Suppressor macrophage treated with lipopolysaccharide for 4 hours (primary cell): ENCODE measurements at places on chromosomes 1 and 21.

GRCh38 chr1:938711-939489 lies 15.2 kb downstream of the SAMD11 start:
- DNase-seq, result no peak

DNA sequence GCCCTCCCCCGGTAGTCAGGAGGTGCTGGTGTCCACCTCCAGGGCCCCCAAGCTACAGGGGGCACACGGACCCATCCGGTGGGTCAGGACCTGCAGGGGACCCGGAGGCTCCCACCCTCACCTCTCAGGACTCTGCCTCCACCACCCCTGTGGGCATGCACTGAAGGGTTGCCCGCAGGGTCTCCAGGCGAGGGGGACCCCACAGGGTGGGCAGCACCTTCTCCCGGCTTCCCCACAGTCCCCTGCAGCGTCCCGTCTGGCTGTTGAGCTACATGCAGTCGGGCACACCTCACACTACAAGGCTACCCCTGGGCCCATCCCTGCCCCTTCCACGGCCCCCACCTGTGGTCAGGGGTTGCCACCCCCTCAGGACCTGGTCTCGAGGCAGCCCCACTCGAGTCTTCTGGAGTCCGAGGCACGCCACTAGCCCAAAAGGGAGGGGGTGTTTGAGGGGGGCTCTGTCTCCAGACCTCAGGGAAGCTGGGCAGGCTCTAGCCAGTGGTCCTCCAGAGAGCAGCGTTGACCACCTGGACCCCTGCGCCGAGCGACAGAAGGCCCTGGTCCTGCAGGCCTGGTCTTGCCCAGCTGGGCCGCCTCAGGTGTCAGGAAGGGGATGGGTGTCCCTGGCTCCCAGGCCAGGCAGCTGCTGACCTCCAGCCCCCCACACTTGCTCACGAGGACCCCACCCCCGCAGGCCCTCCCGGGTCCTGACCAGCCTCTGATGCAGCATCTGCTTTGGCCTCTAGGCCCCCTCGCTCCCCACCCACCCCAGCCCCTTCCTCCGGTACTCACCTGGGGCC lies 9.6 kb downstream of the PARS2 start:
- DNase-seq, result no peak

DNA sequence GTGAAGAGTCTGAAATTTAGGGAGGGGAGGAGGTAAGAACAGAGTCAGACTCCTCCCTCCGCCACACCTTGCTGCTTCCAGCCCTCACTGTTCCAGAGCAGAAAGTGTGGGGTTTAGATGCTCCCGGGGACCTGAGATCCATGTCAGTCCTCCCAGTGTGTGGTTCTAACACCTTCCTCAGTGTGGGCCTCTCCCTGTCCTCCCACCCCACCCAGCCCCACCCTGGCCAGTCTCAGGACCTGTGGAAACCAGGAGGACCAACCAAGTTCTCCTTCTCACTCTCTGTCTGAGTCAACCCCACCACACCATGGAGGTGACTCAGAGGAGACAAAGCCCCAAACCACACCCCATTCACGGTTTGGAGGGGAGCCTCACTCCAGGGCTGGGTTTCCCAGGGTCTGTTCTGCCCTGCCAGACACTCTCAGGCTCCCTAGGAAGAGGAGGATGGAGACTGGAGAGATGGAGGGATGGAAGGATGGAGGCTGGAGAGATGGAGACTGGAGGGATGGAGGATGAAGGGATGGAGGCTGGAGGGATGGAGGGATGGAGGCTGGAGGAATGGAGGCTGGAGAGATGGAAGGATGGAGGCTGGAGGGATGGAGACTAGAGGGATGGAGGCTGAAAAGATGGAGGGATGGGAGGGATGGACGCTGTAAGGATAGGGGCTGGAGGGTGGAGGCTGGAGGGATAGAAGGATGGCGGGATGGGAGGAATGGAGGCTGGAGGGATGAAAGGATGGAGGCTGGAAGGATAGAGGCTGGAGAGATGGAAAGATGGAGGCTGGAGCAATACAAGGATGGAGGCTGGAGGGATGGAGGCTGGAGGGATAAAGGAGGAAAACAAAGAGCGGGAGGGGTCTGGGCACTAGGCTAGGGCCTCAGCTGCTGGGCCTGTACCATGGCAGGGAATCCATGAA lies 100.9 kb upstream of the RUNX3 start:
- DNase-seq, result peak; percentile 86

GRCh38 chr1:53265581-53265980 lies 27.3 kb upstream of the MAGOH start:
- DNase-seq, result no peak

DNA sequence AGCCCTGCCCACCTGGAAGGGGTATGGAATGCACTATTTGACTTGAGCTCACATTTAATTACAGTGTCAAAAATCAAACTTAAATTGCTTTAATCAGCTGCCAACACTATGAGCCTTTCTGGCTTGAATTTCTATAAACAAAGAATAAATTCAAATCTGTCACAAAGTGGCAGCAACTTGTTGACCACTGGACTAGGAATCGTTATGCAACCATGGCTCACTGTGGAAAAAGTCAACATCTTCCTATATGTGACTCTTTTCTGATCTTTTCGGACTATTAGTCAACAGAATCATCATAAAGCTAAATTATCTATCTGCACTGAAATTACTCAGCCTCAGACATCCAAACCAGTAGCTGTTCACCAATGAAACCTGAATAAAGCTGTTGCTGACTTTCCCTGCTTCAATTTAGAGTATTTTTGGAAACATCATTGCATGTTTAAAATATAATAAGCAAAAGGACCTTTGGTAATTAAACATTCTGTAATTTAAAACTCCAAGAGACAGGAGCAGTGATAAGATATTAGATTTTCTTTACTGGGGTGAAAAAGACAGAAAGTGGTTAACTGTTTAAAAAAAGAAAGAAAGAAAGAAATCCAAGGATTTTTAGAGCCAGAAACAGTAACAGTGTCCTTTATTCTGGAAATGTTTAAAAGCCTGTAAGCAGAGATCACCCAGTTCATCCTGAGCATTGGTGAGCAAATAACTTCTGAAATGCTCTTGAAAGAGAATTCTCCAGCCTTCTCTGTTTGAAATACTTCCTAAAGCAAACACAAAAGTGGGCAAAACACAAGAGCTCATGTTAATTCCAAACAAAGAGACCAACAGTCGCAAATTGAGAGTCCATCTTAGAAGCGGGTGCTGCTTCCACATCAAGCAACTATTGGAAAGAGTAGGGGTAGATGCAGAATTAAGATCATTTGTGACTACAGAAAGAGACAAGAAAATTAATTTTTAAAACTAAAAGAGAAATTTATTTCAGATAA lies 26.2 kb upstream of the ERG start:
- DNase-seq, result no peak

DNA sequence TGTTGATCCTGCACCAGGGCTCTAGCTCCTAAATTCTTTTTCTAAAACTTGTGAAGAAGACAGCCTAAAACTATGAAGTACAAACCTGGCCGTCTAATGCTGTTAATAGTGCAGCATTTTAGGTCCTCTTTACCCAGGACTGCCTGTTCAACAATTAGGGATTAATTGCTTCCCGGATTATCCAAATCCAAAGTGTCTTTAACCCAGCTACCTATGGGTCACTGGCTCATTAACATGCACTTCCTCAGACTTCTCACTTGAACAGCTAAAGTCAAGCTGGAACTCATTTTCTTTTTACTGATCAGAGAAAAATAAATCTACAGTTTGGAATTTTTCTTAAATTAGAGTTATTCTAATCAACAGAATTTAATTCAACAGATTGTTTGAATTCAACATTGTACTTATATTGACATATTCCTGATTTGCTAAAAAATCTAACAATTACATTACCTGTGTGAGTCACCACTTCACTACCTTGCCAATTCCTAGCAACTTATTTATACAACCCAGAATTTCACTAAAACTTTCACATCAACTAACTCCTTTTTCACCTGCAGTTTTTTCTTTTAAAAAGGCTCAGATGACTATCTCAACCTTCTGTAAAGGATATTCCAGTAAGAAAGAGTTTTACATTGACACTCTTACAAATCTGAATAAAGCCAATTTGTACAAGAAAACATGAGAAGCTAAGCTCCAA lies 3.3 kb downstream of the HNRNPU start:
- no peak for DNase-seq

DNA sequence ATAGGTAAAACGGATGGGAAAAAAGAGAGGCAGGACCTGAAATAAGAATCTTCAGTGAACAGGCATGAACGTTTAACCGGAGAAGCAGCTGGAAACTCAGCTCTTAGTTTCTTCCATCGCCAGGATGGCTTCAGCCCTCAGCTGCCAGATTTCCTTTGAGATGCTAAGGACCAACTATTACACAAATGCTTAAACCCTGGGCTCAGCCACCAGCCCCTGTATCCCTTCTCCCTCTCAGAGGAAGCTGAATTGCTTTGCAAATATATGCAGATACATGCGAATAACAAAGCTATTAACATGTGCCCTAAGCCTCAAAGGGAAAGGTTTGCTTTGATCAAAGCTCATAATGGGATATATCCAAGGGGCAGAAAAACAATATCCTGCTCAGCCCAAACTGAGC lies 515.1 kb downstream of the OMA1 start:
- no peak for DNase-seq

GRCh38 chr21:43921979-43922945 lies 57.2 kb downstream of the AGPAT3 start:
- DNase-seq, result no peak

- no peak for DNase-seq
Observed at GRCh38 chr1:208085655-208086515, 158.3 kb downstream of the PLXNA2 start.

DNA sequence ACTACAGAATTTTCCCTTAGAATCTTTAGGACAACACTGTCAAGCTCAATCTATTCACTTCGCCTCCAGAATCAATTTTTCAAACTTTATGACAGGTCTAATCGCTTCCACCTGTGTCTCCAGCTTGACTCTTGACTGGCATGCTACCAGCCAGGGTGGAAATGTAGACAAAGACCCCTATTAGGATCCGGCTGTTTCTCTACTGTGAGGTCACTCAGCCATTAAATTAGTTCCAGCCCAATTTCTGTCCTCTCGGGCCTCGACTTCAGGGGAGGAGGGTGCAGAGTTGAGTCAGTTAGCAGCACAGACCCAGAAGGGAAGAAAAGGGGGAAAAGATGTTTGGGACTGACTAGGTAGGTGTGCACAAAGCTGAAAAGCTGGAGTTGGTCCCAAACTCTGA lies 78.5 kb downstream of the HLCS start:
- DNase-seq, result no peak

DNA sequence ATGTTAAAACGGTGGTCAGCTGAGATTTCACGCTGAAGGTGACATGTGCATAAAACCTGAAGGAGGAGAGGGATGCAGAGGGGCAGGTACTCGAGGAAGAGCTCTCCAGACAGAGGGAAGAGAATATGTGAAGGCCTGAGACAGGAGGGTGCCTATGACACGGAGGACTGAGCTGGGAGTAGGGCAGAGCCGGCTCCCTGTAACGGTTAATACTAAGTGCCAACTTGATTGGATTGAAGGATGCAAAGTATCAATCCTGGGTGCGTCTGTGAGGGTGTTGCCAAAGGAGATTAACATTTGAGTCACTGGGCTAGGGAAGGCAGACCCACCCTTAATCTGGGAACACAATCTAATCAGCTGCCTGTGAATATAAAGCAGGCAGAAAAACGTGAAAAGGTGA lies 136.2 kb upstream of the SYT6 start:
- no peak for DNase-seq

DNA sequence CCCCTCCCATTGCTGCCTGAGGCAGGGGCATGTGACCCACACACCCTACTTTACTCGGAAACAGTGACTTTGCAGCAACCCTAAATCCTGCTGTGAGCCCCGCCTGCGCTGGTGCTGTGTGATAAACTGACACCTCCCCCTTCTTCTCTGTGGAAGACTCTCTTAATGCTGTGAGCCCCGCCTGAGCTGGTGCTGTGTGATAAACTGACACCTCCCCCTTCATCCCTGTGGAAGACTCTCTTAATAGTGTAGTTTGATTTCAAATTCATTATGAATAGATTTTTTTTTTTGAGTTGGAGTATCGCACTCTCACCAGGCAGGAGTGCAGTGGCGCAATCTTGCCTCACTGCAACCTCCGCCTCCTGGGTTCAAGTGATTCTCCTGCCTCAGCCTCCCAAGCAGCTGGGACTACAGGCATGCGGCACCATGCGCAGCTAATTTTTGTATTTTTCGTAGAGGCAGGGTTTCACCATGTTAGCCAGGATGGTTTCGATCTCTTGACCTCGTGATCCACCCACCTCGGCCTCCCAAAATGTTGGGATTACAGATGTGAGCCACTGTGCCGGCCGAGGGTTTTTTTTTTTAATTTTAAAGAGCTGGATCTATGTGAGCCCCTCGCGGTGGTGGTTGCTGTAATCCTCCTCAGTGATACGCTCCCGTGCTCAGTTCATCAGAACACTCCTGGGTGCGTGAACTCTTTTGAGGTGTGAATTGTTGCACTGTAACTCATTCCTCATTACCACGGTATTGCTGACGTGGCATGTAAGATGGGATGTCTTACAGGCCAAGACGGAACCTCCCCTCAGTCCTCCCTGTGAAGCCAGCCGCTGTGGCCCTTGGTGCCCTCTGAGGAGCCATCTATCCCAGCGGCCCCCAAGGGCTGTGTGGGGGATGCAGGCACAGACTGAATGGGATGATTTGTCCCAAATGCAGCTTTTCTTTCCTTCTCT lies 60.3 kb downstream of the GALNT2 start:
- DNase-seq, result peak; percentile 30

DNA sequence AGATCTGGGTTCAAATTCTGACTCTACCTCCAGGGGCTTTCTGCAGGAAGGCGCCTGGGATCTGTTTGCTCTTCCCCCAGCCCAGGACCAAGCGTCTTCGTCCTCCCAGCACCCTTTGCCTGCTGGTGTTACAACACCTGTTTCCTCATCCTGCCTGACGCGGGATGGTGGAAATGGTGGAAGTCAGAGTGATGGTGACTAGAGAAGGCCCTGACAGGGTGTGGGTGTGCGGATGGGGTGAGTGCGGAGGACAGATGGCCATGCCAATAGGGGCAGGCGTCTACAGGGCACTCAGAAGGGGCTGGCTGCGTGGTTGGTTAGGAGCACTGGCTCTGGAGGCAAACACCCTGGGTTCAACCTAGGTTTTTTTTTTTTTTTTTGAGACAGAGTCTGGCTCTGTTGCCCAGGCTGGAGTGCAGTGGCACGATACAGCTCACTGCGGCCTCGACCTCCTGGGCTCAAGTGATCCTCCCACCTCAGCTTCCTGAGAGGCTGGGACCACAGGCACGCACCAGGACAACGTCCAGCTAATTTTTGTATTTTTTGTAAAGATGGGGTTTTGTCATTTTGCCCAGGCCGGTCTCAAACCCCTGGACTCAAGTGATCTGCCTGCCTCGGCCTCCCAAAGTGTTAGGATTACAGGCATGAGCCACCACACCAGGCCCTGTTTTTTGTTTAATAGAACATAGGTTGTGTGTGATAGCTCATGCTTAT lies 1.5 kb downstream of the THEMIS2 start:
- peak; percentile 91 for DNase-seq

- no peak for DNase-seq
Observed at GRCh38 chr1:246592695-246593094, 26.4 kb downstream of the CNST start.
